Stimulated activated CD4-positive, alpha-beta T cell treated with anti-CD3 and anti-CD28 coated beads, Interleukin-2, amount 100 ng/mL, for 48 hours (primary cell): ENCODE measurements at places on chromosomes 11 and 22.

DNA sequence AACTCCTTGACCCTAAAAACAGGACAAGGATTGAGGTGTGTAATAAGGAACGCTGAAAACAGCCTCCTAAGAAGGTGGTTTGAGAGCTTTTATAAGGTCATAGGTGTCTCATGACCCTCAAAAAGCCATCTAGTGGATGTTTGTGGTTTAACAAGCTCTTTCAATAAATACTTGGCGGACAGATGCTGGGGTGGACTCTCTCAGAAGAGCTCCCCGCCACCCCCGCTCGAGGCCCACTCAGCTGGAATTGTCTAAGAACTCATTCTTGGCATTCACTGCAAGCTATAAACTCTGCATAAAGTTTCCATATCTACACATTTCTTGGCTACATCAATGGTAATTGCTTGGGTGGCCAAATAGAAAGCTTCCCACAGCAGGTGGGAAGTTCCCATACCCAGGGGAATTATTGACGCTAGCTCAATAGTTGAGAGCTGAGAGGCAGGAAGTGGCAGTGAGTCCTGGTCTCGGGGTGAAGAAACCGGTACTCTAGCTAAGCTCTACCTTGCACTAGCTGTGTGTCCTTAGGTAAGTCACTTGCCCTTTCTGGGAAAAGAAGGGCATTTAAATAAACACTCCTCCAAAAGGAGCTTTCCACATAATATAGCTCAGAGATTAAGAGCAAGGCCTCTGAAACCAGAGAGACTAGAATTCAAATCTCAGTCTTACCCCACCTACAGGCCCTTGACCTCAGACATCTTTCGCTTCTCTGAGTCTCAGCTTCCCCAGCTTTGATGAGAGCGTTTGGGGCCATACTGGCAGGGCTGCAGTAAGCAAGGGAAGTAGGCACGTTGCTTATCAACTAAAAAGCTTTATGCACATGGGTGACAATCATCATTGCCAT lies 6.4 kb downstream of the MS4A15 start:
- no peak for DNase-seq

DNA sequence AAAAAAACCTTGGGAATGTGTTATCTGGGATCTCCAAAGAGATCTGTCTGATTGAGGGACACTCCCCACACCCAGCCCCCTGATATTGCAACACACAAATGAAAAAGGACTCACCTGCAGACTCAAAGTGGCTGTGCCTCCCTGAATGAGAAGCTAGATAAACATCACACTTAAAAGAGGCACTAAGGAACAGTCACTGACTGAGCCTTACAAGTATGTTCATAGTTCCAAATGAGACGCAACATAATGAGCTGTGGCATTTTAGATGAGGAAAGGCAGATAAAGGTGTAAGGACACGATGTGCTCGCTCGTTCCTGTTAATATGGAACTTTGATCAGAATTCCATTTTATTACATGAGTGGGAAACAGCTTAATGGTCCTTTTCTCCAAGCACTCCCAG lies 21.0 kb upstream of the CFAP300 start:
- DNase-seq: no peak

GRCh38 chr11:115663790-115664189 lies 159.6 kb upstream of the CADM1 start:
- no peak for DNase-seq

DNA sequence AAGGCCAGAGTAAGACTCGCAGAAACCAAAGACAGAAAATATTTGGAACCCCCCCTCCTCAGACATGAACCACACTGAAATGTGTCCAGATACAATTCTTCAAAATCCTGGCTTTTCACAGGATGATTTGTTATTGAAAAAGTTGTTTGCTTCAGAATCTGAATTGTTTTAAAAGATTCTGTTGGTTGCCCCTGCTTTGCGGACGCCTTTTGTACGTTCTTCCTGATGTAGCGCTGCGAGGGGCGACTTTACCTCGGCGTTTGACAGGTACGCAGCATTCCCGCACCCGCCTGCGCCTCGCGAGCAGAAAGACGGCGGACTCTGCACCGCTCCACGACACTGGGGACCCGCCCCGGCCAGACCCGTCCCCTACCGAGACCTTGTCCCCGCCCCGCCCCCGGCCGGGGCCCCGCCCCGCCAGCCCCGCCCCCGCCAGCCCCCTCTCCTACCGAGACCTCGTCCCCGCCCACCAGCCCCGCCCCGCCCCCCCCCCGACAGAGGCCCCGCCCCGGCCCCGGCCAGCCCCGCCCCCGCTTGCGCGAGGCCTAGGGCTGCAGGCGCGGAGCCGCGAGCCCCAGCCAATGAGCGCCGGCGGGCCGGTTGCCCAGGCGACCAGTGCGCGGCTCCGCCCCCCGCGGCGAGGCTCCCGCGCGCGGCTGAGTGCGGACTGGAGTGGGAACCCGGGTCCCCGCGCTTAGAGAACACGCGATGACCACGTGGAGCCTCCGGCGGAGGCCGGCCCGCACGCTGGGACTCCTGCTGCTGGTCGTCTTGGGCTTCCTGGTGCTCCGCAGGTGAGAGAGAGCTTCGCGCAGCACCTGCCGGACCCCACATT lies at the start of gene GLB1L2:
Gene GLB1L2 (plus strand): TSS at position 635 of the 835 bp plus-strand sequence. CDS start 74 bp downstream, at position 709.
- DNase-seq: peak; percentile 75

DNA sequence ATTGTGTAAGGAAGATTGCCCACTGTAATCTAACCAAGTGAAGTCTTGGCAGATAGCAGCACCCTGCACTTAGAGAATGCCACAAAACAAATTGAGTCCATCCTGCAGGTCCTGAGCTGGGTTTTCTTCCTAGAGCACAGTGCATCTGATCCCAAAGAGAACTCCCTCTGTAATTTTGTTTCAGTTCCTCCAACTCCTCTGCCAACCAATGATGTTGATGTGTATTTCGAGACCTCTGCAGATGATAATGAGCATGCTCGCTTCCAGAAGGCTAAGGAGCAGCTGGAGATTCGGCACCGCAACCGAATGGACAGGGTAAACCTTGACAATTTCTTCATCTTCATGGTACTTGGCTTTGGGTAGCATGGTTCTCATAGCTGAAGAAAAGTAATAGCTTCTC lies 33.1 kb upstream of the ST14 start:
- no peak for DNase-seq

- DNase-seq: no peak
Measured at GRCh38 chr11:95044010-95044409, 5.2 kb upstream of the KDM4F start.

GRCh38 chr11:115741376-115742107 lies 237.3 kb upstream of the CADM1 start:
- no peak for DNase-seq

DNA sequence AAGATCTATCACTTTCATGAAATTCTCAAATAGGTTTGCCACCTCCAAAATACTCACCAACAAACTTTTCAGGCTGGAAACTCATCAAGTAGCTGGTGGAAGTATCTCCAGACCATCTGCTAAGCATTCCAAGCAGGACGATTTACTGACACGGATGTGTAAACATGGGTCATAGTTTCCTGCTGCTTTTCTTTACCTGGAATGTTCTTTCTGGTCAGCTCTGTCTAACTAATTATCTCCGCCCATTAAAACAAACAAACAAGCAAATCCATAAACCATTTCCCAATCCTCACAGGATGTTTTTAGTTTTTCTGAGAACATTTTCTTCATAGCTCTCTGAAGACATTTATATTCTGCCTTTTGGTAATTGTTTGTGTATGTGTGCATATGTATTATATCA lies 397.0 kb downstream of the METTL15 start:
- DNase-seq: no peak

- DNase-seq: no peak
Measured at GRCh38 chr22:39898997-39899396, 1.9 kb upstream of the GRAP2 start.

GRCh38 chr11:92253945-92254344 lies 29.3 kb downstream of the FAT3 start:
- DNase-seq: no peak
